ENCODE measurements at places on chromosomes 7 and 10.

GRCh38 chr7:129780974-129781927, 169.7 kb downstream of the NRF1 start:
- DNase-seq: no peak

- DNase-seq: no peak
Observed at GRCh38 chr7:63113713-63114285, 884.9 kb upstream of the ZNF722 start.

- peak; percentile 62 for DNase-seq
Observed at GRCh38 chr10:89515031-89515841, 20.2 kb downstream of the SLC16A12 start.

- no peak for DNase-seq
Observed at GRCh38 chr7:100714725-100715124, 5.5 kb upstream of the EPO start.

DNA sequence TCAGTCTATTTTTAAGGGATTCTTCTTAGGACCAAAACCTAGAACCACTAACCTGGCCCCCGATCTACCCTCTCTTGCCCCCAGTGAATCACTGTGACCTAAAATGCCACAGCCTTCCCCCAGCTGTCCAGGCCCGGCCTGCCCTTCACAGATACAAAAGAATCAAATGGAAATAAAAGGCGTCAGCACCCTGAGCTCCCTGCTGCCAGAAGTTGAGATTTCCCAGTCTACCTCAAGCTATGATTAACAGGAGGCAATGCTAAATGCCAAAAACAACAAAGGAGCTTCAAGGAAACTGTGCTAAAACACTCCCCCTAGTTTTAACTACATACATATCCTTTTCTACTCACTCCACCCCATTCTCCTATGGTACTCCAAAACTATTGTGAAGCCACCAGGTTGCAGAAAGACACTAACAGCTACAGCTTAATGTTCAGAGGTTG, 67.8 kb downstream of the GSAP start:
- peak; percentile 59 for DNase-seq

GRCh38 chr7:121744319-121744718, 128.6 kb upstream of the PTPRZ1 start:
- no peak for DNase-seq
